ENCODE measurements at places on chromosomes 11 and 22.
A peak's percentile ranks its signal among the peaks of the same experiment; 100 is the strongest.

DNA sequence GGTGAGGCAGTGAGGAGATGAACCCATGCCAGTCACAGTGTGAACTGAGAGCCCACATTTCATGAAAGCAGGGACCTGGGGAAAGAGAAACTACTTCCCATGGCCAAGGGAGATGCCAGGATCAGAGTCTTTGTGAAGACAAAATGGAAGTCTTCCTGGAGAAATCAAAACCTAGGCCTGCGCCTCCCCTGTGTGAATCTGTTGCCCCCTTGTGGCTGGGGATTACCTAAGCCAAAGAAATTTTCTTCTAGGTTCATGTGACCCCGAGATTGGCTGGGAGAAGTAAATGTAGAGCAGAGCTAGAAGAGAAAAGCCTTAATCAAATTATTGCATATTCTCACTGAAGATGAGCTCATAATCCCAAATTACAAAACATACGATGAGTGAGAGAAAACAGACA is 1075.3 kb downstream of the TBC1D22A start:
- no peak for DNase-seq

- DNase-seq = no peak
Observed at GRCh38 chr22:38944653-38945052, 12.8 kb upstream of the APOBEC3A start.

GRCh38 chr11:117950301-117950700 is 21.1 kb upstream of the TMPRSS13 start:
- no peak for DNase-seq

DNA sequence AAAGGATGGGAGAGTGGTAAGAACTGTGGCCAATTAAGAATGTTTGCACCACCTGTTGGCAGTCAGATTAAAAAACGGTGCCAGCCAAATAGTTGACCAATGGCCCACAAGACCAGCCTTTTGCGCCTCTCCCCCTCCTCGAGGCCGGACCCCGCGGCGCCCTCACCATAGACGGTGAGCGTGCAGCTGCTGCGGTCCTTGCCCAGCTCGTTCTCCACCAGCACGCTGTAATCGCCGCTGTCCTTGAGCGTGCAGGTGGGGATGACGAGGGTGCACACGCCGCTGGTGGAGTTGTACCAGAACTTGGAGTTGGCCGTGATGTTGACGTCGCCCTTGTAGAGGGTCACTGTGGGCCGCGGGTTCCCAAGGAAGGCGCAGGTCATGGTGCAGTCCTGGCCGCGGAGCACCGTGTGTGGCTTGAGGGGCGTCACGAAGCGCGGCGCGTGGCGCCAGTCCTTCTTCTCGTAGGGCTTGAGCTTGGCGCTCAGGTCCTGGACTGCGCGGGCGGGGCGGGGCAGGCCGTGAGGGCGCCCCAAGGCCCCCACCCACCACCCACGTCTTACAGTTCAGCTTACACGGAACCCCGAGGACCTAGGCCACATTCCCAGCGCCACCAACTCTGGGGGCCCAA is 7.2 kb downstream of the TMEM86A start:
- DNase-seq = no peak

- no peak for DNase-seq
Observed at GRCh38 chr11:13891911-13892310, 70.6 kb upstream of the SPON1 start.

GRCh38 chr11:96215110-96215782 is 127.7 kb downstream of the MAML2 start:
- peak; percentile 7 for DNase-seq

- no peak for DNase-seq
Observed at GRCh38 chr11:19574916-19575315, 137.7 kb upstream of the NAV2 start.

GRCh38 chr11:65651589-65652510 is 10.9 kb downstream of the RELA start:
- DNase-seq = no peak

DNA sequence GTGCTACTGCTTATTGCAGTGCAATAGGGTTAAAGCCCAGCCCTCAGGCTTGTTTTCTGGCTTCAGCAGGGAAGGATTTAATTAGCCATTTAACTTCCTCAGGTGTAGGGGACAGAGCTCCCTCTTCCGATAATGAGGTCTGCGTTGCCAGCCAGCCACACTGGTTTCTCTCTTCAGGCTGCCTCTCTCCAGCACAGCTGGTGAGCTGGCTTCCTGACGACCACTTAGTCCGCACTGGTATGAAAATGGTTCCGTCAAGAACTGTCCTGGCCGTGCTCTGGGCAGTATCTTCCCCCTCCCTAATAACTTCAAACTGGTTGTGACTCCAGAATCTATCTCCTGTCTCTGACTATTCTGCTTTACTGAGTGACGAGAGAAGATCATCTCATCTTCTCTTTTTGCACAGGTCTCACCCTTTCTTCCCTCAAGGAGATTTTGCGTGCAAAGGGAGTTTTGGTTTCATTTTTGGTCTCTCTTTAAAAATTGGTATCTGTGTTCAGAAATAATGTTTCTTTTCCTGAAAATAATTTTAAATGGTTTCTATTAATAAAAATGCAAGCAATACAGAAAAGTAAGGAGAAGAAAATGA is 49.2 kb downstream of the CNTN5 start:
- DNase-seq = no peak

GRCh38 chr22:39297490-39298240 is 21.8 kb downstream of the RPL3 start:
- no peak for DNase-seq

GRCh38 chr11:70468256-70469195 is 70.2 kb downstream of the CTTN start:
- no peak for DNase-seq

DNA sequence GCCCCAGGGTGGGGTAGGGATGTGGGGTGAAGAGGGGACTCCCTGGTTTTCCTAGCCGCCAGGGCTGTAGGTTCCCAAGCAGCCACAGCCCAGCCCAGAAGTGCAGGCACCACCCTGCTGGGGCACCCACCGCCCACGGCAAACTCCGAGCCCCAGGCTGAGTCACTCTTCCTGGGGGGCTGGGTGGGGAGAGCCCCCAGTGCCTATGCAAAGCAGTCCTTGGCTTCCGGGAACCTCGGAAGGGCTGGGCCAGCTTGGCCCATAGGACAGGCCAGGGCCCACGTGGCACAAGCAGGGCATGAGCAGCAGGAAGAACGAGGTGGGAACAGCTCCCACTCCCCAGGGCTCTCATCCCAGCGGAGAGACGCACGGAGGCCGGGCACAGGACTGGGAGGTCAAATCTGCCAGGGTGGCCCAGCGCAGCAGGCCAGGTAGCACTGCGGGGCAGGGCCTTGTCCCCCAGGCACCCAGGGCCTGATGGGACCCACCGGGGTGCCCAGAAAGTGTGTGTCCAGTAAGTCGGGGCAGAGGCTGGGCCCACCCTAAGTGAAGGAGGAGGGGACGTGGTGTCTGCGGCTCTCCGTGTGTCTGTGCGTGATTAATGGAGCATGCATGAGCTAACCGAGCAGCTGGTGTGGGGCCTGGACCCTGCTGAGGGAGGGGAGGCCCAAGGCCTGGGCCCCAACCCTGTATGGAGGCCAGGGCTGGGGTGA is 4.6 kb upstream of the IL17REL start:
- no peak for DNase-seq

- DNase-seq = no peak
Observed at GRCh38 chr11:116969694-116970093, 128.5 kb downstream of the SIK3 start.

DNA sequence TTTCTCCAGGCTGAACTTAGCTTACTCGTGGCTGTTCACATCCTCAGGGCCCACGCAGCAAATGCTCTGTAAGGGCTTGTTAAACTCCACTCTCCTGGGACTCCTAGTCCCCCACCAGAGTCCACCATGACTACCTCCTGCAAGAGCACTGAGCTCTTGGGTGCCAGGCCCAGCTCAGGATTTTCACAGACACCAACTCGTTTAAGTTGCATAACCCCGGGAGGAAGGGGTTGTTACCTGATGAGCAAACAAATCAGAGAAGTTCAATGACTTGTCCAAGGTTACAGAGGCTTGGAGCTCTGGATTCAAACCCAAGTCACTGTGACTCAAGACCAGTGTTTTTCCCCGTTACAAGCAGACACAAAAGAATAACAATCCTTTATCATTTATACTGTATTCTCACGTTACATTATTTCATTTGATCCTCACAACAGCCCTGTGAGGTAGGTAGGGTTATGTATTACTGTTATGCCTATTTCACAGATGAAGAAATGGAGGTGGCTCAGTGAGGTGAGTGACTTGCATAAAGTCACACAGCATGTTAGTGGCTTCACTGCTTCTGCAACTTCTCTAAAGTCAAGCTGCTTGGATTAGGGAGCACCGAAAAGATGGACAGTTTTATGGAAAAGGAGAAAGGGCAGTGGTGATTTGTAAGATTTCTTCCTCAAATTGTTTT is 17.4 kb downstream of the KCTD21 start:
- DNase-seq = no peak

GRCh38 chr11:11821899-11822298 is 19.9 kb upstream of the USP47 start:
- DNase-seq = no peak

DNA sequence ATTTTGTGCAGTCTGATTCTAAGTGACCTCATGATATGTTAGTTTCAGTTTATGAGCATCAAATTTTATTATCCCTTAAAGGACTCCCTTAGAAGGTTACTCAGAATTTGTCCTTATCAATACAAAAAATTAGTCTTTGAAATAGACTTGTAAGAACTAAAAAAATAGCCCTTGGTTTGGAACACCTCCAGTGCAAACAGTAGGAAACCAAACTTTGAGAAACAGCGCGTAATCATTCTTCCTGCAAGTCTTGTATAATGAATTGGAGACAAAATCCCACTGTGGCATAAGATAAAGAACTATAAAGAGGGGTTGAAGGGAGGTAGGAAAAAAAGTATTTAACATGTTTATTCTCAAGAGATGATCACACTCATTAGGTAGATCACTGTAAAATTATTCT is 10.8 kb upstream of the MSANTD4 start:
- DNase-seq = no peak

GRCh38 chr22:21651521-21652009 is 9.5 kb downstream of the SDF2L1 start:
- no peak for DNase-seq

DNA sequence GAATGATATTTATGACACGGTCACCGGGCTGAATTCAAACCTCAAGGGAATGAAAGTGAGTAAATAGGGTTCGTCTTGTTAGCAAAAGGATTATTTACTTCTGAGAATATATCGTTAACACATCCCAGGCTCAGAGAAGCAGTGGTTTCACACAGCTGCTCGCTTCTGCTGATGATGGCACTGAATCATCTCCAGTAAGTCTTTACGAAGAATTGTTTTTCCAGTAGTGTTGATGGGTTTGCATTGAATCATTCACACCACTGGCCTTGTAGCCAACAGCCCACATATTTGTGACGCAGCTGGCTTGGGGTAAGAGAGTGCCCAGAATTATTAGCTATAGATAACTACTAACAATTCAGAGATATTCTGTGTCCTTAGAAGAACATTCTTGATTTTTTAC is 236.3 kb downstream of the CADM1 start:
- no peak for DNase-seq

DNA sequence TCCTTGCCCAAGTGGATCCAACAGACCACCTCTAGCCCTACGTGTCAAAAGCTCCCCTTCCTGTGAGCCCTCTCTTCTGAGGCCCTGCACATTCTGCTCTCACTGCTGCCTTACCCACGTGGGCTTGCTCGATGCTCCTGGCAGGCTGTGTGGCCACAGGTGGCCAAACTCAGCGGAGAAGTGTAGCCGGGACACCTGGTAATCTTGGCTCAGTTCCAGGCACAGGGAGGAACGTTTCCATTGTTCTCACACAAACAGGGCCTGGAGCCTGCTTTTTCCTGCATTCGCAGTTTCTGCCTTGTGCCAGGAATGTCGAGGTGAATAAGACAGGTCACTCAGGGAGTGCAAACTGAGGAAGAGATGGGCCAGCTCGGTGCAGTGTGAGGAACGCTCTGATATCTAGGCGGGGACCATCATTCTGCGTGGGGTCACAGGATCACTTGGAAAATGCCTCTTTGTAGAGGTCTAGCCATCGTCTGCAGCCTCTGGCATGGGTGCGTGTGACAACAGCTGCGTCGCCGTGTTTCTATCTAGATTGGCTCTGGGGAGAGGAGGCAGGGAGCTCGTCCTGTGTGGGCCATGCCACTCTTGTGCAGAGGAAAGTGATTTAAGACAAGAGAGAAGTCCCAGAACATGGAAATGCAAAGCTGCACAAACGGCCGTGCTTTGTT is 127.6 kb upstream of the PARVA start:
- DNase-seq = no peak
